ENCODE measurements at places on chromosomes 11 and 22.
A peak's percentile ranks its signal among the peaks of the same experiment; 100 is the strongest.

DNA sequence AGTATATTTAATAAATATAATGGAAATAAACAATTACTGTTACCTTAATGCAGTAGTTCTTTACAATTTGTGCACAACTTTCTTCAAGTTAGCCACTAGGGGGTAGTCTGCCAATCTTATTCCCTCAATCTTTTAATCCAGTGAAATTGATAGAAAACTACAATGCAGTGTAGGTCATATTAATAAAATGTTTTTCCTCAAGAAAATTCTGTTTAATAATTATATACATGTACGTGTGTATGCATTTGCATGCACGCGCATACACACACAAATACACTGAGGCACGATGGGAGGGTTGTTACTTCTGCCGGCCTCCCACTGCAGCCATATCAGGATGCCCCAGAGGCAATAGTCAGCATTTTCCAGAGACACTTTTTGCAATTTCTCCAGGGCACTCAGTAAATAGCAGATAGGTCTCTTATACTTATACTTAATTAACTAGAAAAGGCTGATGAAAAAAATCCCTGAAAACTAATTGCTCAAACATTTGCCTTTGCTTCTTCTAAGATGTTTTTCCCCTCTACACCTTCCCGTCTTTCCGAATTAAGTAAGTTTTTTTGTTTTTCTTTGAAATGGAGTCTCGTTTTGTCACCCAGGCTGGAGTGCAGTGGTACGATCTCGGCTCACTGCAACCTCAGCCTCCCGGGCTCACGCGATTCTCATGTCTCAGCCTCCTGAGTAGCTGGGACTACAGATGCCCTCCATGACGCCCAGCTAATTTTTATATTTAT, 3.1 kb downstream of the GAB2 start:
- peak; percentile 60 for DNase-seq

- DNase-seq, result peak; percentile 43
Observed at GRCh38 chr11:80155412-80156017, 714.7 kb upstream of the TENM4 start.

GRCh38 chr22:19983741-19984140, 32.9 kb downstream of the ARVCF start:
- no peak for DNase-seq

- no peak for DNase-seq
Observed at GRCh38 chr11:45450189-45450588, 164.0 kb upstream of the SYT13 start.

DNA sequence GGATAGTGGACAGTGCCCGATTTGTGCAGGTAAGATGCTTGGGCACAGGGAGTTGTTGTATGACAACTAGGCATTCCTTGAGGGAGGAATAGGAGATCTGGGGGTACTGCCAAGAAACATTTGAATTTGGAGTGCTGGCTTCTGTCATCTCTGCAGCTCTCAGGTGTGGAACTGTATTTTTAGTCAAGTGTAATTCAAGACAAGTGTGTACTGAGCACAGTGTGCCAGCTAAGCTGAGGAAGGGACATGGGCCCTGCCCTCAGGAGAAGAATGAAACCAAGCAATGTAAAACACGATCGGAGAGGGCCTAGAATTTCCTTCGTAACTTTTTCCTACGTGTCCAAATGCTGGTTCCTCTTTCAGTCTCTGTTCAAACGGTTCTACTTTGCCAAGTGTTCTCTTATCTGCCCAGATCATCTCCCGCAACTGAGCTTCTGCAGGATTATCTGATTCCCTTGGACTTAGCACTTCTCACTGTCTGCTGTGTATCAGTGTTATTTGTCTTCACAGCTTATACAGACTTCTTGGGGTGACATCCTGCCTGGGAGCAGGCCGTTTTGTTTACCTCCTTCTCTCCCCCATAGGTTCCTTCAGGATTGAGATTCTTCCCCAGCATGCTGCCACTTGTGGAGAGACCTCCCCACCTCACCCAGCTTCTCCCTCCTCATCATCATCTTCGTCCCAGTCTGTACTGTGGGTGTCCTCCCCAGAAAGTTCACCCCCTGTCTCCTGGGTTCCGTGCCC, 27.6 kb downstream of the ART5 start:
- no peak for DNase-seq

- DNase-seq, result no peak
Observed at GRCh38 chr11:36328966-36329673, 33.0 kb downstream of the PRR5L start.

DNA sequence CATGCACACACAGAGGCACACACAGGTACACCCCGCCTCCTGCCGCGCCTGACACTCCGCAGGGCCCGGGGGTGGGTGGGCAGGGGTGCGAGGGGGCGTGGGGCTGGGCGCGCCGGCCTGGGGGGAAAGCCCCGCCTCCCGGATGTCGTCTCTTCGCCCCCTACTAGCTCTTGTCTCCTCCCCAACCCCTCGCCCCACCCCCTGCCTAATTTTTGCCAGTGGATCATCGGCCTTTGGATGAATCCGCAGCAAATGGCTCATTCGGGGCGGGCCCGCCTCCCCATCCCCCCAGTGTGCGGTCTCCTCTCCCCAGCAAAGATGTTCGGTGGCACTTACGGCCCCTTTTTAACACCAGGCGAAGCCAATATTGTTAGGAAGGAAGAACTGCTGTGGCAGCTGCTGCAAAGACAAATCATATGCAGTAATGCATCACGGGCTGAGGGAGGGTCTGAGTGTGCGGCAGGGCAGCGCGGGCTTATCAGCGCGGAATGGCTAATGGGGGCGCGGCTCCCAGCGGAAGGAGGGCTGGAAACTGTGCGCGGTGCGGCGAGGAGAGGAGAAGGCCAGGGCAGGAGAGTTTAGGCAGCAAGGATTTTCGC, 13.4 kb upstream of the NECTIN1 start:
- no peak for DNase-seq

- DNase-seq, result no peak
Observed at GRCh38 chr11:9210224-9210921, 54.8 kb downstream of the DENND5A start.

DNA sequence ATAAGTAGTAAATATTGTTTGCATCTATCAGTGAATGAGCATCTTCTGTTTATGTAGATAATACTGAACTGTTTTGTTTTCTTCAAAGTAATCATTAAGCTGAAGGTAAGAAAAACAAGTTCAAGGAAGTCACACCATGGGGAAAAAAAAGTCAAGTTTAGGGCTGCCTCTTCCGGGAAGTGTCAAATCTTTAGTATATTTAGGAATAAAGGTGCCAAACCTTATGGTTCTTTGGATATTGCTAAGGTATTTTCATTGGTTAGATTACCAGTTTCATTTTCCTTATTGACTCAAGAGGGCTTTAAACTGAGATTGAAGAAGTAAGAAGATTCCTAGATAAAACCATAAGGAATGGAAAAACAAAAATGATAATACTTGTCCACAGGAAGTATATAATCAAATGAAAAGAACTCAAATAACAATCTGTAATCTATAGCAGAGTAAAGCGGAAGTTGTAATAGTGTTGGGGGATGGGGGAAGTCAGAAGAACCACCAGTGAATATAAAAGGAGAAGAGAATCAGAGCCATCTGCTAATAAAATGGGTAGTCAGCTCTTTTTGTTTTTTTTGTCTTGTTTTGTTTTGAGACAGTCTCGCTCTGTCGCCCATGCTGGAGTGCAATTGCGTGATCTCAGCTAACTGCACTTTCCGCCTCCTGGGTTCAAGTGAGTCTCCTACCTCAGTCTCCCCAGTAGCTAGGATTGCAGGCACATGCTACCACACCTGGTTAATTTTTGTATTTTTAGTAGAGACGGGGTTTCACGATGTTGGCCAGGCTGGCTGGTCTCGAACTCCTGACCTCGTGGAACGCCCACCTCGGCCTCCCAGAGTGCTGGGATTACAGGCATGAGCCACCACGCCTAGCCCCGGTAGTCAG, 2.3 kb downstream of the ATM start:
- DNase-seq, result no peak

DNA sequence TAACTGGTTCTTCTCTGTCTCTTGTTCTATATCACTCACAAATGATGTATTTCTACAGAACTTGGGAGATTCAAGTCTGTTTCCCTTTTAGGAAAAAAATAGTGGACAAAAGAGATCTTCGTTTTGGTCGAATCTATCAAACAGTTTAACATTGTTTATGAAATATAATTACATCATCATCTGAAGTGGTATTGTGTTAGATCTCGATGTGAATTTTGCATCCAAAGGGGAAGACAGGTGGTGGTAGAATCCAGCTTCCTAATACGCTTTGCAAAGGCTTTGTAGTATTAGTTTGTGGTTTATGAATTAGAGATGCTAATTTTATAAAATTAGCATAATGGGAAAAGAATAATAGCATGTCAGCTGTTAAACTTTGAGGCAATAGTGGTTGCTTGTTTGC, 3.4 kb downstream of the SIK2 start:
- DNase-seq, result no peak

DNA sequence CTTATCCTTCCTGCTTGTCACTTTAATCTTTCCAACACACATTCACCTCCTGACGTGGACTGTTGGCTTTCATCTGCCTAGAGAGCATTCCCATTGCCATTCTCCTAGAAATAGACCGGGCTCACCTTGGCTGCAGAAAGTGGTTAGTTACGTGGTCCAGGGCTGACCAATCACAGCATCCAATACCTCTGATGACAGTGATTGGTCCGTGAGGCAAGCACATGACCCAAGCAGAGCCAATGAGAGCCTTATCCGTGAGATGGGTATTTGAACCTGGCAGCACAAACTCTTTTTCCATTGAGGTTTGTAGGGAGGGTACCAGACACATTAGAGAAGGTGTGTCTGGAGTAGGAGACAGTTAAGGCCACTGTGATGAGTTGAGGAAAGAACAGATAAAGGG, 85.8 kb downstream of the MIAT start:
- DNase-seq, result no peak

- no peak for DNase-seq
Observed at GRCh38 chr11:62433904-62434276, 15.1 kb downstream of the SCGB1A1 start.

DNA sequence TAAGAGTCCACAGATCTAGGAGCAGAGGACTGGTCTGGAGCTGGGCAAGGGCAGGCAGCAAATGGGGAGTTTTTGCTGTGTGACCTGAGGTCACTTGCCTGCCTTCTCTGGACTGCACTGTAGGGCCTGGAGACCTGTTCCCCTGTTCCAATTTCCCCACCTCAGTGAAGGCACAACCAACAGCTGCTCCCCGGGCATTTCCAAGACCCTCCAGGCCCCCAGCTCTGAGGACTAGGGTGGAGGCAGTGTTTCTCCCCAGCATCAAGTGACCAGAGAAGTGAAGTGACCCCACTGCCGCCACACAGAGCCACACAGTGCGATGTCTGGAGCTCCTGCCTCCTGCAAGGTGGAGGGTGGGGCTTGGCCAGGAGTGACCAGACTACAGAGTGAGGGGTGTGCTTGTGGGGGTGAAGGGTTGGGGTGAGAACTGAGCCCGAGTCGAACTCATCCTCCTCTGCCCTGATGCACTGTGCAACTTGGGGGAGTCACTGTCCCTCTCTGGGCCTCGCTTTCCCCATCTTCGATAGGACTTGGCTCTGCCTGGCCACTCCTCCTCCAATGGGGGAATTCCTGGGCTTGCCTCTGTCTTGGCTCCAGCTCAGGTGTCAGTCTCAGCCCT, 21.6 kb downstream of the P2RY2 start:
- DNase-seq, result no peak

GRCh38 chr11:63603180-63603518, 11.1 kb downstream of the PLAAT3 start:
- DNase-seq, result no peak

DNA sequence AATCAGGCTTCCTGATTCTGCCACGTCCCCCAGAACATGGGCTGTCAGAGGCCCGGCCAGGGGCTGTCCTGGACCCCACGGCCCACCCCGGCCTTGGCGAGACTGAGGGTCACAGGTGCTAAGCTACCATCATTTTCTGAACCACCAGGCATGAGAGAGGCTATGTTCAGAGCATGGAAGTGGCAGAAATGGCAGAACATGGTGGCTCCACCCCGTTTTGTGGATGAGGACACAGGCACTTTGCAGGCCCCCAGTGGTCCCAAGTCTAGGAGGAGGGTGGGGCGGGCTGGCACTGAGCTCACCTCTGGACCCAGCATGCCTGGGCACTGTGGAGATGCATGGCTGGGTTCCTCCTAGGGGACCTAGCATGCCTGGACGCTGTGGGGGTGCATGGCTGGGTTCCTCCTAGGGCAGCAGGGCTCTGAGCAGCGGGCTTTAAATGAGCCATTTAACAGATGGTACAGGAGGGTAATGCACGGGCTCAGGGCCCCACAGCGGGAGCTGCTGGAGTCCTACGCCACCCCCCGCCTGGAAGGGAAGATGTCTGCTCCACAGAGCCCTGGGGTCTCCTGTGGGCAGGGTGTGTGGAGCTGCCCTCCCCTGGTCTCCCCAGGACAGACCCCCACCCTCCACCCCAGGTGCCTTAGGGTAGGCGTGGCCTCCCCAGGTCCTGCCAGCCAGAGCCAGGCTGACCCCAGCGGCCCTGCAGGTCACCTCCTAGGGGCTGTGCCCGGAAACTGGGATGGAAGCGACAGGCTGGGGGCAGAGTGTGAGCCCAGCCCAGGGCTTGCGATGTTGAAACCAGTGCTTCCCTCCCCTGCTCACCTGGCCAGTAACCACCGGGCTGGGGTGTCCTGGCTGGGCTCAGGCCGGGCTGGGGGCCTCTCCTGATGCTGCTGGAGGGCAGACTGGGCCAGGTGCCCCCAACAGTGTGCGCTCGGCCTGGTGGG, 6.1 kb upstream of the MUC5AC start:
- DNase-seq, result no peak

DNA sequence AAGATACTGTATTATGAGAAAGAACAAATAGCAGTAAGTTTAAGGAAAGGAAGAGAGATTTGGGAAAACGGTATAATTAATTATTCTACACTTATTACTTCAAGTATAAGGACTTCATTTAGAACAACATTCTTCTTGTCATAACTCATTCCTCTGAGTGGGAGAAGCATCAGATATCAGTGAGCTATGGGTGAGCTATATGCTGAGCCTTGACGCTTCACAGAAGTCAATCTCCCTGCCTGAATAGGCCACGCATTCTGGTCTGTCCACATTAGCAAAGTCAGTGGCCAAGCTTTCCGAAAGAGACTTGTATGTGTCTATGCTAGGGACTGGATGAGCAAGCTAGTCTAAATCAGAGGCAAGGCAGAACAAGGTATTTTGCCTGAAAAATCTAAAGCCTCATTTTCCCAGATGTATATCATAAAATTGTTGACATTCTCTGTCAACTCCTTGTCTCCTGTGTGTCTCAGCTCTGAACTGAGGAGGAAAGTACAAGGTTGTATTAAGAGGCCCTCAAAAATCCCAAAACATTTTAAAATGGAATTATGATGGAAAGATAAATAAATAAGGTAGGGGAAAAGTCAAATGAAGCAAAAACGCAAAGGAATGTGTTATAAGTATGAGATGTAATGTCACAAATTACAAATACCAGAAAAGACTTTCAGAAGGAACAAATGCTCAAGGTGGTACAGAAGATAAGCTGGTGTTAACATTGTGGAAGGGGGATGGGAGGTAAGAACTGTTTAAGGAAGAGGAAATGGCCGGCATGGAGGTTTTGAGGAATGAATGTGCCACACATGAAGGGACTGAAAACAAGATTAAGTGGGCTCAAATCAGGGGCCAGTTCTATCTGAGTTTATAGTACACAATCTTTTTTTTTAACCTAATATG, 1.4 kb downstream of the OR52N2 start:
- DNase-seq, result no peak

DNA sequence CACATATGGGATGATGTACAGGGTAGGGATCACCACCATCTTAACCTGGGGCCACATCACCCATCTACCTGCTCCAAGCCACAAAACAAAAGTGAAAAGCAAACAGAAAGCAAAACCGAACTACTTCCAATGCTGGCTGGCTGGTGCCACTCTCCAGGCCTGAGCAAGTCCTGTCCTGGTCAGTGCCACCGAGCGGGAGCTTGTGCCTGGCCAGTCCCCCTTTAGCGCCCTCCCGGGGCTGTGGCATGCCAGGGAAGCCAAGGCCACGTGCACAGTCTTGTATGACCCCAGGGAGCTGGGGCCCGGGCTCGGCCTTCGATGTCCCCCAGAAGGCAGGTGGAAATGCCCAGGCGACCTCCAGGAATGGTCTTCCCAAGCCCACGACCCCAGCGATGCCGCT, 17.9 kb upstream of the NAP1L4 start:
- no peak for DNase-seq

Measured in HCEC 1CT (cell line).